Panc1 (cell line): ENCODE measurements at places on chromosomes 1 and 21. TPM values are rescaled to one million over a fixed set of nuclear protein-coding genes. Genes with fewer than 3 reads are reported as not detected.

- DNase-seq = no peak
These were observed 613.0 kb downstream of the NPHP4 start for GRCh38 chr1:5379176-5379759.

The LDLRAD2 gene
- not detected for total RNA-seq

DNA sequence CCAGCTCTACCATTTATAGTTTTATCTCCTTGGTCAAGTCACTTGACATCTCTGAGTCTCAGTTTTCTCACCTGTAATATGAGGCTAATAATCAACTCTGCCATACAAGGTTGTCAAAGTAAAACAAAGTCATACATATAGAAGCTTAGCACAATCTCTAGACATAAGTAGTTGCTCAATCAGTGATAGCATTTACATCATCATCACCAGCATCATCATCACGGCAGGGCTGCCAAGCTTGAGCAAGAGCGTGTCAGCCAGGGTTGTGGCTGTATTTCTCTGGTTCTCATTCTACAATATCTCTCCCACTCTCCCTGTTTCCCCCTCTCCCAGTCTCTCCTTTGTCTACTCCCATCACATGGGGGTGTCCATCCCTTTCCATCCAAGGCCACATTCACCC, 41.7 kb upstream of the COA6 start:
- no peak for DNase-seq

DNA sequence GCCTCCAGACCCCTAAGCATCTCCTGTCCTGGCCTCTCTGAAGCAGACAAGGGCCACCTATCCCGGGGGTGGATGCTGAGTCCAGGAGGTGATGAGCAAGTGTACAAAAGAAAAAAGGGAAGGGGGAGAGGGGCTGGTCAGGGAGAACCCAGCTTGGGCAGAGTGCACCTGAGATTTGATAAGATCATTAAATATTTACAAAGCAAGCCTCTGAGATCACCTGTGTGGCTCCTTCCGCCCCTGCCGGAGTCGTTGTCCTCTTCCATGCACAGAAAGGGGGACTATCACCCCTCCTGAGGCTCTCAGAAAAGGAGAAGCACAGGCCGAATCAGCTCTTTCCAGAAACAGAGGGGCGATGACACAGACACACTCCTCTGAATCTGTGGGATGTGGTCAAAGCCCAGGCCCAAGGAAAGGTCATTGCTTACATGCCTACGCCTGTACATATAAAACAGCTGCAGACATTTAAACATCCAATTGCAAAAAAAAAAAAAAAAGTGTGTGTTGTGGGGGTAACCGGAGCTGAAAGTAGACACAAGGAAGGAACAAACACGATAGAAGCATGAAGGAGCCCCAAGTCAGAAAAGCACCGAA, 30.9 kb downstream of the PRSS38 start:
- no peak for DNase-seq

The TTC22 gene
- 0.10 TPM for total RNA-seq

DNA sequence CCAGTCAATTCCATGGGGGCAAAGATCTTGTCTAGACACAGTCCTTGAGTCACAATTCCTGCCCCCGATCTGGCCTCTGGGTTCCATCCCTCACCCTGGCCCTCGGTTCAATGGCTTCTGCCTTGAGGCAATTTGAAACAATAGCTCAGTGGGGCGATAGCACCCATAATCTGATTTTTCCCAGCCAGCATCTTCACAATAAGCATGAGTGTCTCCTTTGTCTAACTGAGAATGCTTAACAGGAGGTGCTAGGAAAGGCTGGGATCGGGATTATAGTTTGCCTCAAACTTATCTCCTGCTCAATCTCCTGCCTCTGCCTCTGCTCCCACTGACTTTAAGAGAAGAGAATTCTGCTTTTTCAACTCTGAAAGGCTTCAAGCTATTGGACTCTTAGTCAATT, 293.9 kb upstream of the PROX1 start:
- DNase-seq = no peak

DNA sequence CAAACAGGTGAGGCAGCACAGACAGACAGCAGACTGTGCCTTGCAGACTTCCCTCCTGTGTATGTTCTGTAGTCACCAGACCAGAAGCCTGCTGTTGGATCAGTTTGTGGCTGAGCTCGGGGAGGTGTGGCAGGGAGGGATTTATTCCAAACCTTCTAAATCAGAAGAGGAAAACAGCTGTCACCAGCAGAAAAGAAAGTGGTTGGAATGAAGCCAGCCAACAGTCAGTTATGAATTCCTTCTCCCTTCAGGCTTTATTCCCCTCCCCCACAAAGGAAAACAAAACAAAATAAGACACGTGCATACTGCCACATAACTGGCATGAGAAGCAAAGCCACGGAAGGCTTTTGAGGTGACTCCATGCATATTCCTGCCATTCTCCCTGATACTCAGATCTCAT, 19.0 kb upstream of the PIGV start:
- DNase-seq = no peak

- no peak for DNase-seq
These were observed 166.3 kb upstream of the NR5A2 start for GRCh38 chr1:199861020-199861795.

GRCh38 chr1:22817462-22817861, 106.8 kb downstream of the EPHB2 start:
- DNase-seq = no peak

DNA sequence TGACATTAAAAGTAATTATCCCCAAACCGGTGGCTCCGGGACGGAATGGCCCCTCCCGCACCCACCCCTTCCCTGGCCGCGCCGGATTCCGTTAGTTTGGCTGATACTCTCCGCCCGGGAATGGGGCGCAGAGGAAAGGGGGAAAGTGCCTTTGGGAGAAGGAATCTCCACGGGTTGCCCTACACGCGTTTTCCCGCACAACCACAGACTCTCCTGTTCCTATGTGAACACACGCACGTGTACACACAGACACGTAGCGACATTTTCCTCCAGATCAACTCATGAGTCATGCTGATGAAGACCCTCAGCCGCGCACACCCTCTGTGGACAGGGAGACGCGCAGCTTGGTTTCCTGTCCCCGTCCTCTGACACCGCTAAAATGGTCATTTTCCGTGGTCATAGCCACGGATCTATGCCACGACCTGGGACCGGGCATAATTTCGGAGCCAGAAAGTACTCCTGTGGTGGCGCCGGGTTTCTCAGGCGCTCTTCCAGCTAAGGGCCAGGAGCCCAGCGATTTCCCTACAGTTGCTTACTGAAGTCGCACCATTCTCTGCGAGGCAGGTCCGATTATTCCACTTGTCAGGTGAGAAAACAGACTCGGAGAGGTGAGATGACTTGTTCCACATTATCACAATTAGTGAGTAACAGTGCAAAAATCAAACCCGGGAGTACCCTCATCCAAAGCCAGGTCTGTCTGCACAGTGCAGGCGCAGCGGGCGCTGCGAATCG, 4.0 kb upstream of the DMRTA2 start:
- DNase-seq = no peak

DNA sequence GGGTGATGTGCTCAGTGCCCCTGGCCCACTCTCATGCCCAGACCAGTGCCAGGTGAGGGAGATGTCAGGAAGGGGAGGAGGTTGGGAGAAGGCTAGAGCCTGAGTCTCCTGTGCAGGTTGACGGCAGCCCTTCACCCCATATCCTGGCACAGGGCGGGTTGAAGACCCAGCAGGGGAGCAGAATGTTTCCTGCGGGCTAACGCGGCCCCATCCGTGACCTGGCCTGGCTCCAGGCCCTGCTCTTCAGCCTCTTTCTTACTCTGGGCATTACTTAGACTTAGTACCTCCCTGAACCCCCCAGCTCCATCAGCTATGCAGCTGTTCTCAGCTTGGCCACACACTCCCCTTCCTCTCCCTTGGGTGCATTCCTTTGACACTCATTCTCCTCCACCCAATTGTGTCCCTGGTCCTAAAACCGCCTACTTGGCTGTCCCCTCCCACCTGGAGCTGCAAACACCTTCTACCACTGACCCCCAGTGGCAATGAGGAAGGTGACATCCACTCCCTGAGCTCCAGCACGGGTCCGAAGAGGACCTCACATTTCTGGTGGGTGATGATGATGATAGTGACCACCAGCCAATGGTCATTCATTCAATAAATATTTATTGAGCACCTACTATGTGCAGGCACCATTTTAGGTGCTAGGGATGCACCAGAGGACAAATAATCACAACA, 179.0 kb downstream of the PTPRU start:
- no peak for DNase-seq

The KRTAP7-1 gene
- total RNA-seq = not detected

GRCh38 chr1:54498383-54499096, 49.5 kb upstream of the ACOT11 start:
- DNase-seq = no peak

- DNase-seq = no peak
These were observed 15.3 kb downstream of the VAV3 start for GRCh38 chr1:107949467-107950253.

The ZNF644 gene
- total RNA-seq = 74.2 TPM

- DNase-seq = no peak
These were observed at the start of gene PIGR for GRCh38 chr1:206946261-206946660. Gene PIGR (minus strand): TSS chr1:206946466. CDS start chr1:206940531, 5,935 bp downstream.

DNA sequence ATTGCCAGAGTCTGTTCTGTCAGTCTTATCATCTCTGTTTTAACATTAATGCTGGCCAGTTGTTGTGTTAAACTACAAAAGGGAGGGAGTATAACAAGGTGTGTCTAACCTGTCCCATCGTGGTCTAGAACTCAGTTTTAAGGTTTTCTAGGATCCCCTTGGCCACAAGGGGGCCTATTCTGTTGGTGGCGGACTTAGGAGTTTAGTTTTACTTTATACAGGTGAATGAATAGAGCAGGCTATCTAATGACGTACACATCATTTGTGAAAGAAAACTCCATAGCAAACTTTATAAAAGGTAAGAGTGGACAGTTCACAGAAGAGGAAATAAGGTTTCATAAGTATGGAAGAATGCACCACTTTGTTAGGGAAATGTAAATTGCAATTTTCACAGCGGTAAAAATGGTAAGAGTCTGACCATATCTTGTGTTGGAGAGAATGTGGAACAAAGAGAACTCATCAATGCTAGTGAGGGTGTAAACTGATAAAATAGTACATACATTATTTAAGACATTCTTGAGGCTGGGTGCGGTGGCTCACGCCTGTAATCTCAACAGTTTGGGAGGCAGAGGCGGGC, 2.5 kb upstream of the ATF6 start:
- DNase-seq = peak; percentile 42

- no peak for DNase-seq
These were observed 20.2 kb upstream of the ZNF436 start for GRCh38 chr1:23389837-23390321.

DNA sequence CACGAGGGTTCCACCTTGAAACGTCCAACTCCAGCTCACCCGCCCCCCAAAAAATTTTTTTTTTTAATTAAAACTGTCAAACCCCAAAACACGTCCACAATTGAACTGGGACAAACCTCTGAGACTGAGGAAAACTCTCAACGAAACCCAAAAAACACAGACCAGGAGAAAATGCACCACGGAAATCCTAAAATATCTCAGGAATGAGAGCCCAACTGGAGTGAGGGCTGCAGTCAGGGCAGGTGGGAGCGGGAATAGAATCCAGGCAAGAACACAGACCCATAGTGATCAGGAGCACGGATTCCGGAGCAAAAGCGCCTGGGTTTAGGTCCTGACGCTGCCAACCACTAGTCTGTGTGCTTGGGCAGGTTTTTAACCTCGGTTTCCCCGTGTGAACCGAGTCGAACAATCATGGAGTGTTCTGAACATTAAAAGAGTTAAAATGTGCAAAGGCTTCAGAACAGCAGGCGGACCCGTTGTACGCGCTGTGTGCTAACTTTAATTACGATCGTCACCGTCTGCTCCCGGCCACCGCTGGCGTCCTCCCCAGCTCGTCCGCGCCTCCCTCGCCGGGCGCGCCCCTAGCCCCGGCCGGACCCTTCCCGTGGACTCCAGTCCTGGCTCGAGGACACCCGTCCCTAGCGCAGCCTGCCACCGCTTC, 624 bp downstream of the ARHGAP29 start:
- DNase-seq = no peak

- DNase-seq = no peak
These were observed 34.1 kb upstream of the ADARB1 start for GRCh38 chr21:45040157-45040711.

GRCh38 chr1:62685431-62685859, 2.7 kb downstream of the DOCK7 start:
- DNase-seq = no peak

DNA sequence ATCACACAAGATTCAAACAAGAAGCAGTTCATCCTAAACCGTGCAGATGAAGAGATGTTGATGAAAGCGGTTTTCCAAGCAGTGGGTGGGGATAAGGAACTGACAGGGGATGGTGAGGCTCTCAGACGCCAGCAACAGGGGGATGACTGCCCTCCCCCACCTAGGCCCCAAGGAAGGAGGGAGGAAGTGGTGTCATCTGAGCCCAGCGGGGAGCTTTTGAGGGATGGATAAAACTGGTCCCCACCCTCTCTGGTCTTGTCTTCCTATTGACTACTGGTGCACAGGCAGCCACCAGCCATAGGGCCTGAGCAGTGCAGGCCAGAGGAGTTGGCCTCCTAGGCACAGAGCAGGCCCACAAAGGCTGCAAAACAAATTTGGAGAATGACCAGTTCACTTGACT, 175.5 kb downstream of the HUNK start:
- DNase-seq = no peak

DNA sequence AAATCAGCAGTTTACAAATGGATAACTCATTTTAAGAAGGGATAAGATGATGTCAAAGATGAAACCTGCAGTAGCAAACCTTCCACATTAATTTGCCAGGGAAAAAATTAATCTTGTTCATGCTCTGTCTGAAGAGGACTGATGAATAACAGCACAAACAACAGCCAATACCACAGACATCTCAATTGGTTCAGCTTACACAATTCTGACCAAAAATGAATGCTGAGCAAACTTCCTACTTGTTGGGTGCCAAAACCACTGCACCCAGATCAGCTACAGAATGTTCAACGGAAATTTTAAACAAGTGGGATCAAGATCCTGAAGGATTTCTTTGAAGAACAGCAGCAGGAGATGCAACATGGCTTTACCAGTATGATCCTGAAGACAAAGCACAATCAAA, 98.3 kb downstream of the COQ8A start:
- DNase-seq = no peak

The KCNK2 gene
- 0.28 TPM for total RNA-seq

DNA sequence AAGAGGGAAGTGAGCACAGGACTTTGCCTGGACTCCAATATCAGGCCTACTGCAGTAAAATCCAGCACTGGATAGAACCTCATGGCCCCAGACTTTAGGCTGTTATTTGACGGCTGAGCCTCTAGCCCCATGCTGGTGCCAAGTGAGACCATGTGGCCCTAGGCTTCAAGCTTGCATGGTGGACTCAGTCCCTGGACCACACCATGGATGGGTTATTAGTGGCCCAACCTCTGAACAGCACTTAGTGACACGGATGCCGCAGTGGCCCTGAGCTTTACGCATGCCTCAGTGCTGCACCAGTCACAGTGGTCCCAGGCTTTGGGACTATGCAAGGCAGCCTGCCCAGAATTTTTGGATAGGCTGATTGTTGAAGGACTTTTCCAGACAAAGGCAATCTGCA, 13.0 kb downstream of the IFI44L start:
- no peak for DNase-seq

GRCh38 chr21:42308914-42309752, 6.1 kb downstream of the TFF3 start:
- no peak for DNase-seq

The TACSTD2 gene
- total RNA-seq = 0.28 TPM

- DNase-seq = no peak
These were observed 298.9 kb downstream of the DSCAM start for GRCh38 chr21:40547906-40548513.
